Fibroblast of skin of left biceps (primary cell): ENCODE measurements at places on chromosomes 3 and 15.

- DNase-seq, result no peak
Measured at GRCh38 chr3:78875436-78875835, 892.4 kb downstream of the ROBO1 start.

DNA sequence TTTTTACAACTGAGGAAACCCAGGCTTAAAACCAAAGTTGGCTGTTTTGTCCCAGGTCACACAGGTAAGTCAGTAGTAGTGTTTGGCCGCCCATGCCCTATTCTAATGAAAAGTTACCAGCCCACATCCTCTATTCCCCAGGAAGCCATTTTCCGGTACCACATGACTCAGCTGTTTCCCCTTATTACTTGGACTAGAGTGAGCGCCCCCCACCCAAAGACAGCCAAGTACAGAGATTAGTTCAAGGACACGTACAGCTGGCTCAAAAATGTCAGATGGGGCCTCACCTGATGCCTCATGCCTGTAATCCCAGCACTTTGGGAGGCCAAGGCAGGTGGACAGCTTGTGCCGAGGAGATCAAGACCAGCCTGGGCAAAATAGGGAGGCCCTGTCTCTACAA lies 8.5 kb upstream of the KLHL6 start:
- no peak for DNase-seq

- no peak for DNase-seq
Measured at GRCh38 chr3:177105623-177106022, 91.7 kb downstream of the TBL1XR1 start.

GRCh38 chr3:157087780-157088600 lies 72.0 kb downstream of the CCNL1 start:
- DNase-seq, result no peak

GRCh38 chr15:68114840-68115239 lies 60.7 kb downstream of the PIAS1 start:
- DNase-seq, result no peak

DNA sequence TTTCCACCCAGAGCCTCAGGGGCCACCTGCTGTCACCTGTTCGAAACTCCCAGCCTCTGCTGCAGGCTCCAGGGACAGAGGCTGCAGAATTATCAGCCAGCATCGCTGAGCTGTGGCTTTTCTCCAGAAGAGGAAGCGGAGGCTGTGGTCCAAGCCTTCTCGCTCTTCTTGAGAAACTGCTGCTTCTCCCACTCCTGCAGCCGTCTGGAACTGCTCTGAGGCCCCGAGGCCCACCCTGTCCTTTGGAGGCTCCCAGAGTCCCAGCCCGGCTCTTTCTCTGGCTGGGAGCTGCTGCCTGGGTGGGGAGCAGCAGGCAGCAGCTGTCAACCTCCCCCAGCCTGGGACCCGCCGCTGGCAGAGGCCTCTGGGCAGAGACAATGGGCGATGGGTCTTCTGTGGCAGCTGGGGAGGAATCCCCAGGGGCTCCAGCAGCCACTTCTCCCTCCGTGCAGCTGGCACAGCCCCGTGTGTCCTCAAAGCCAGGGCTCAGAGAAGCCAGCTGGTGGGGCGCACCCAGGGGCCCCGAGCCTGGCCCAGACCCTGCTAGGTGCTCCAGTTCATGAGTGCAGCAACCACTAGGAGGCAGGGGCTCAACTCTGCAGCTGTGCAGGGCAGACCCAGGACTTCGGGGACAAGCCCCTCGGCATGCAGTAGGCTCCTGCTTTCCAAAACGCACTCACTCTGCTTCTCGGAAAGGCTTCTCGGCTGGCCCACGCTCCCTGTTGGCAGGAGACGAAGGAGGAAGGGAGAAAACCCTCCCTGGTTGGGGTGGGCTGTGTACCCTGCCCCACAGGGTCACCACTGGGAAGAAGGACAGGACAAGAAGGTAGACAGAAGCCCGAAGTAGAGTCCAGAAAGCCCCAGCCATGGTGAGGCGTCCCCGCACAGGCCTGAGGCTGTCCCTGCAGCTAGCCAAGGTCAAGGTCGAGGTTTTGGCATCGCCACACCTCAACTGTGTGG lies 49.9 kb upstream of the FURIN start:
- no peak for DNase-seq

GRCh38 chr3:186318135-186318534 lies 43.9 kb downstream of the DGKG start:
- DNase-seq, result no peak

DNA sequence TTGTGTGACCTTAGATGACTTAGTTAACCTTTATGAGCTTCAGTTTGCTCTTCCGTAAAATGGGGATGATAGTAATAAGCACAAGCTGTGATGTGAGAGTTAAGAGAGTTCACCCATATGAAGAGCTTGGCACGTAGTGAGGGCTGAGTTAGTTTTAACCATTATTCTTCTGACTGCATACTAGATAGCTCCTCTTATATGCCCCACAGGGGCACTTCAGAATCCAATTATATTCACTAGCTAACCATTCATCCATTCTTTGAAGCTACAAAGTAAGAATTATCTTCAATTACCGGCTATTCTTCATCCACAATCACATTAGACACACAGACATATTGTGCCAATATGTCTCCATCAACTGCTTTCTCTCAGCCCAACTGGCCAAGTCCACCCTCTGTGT lies 159.0 kb upstream of the STT3B start:
- no peak for DNase-seq

DNA sequence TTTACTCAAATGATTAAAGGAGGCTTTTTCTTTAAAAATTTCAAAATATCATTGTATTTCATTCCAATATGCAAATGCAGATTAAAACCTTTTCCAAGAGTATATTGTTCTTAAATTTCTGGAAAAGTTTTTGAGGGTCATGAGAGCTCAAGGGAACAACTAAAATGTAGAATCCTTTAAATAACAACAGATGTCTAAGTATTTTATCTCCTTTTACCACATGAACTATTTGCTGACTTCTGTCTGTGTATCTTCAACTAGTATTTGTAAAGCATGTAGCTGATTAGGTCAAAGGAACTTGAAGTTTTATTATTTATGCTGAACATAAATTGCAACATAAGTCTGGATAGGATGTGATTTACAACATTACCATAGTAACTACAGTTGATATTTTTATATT lies 402.6 kb downstream of the CNTN6 start:
- no peak for DNase-seq

DNA sequence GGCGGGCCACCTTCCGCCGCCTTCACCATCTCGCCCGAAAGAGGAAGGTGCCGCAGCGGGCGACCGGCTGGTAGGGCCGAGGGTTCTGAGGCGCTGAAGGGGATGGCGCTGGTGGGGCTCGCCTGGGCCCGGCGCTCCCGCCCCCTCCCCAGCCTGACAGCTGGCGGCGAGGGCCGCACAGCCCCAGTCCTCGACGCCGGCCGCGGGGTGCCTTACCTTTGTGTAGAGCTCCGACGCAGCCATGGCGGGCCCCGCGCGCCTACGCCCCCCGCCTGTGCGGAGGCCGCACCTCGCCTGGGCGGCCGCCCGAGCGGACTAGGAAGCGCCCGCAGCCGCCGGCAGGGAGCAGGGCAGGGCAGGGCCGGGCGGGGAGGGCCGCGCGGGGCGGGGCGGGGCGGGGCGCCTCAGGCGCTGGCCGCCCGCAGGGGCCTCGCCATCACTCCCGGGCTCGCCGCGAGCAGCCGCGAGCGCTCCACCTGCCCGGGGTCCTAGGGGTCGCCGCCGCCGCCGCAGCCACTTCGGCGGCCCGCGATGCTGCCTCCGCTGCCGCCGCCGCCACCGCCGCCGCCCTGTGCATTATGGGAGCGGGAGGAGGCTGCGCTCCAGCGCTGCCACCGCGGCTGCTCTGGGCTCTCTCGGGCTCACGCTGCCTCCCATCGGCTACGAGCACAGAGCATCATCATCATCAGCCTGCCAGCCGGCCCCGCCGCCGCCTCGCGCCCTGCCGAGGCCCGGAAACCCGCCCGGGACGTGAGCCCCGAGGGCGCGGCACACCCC lies at the start of gene MYO5A:
TSS of gene MYO5A (minus strand) at position 317 of the 777 bp plus-strand sequence. CDS start at position 243, 74 bp downstream.
- peak; percentile 26 for DNase-seq

GRCh38 chr15:31523027-31523654 lies 196.5 kb downstream of the KLF13 start:
- no peak for DNase-seq

DNA sequence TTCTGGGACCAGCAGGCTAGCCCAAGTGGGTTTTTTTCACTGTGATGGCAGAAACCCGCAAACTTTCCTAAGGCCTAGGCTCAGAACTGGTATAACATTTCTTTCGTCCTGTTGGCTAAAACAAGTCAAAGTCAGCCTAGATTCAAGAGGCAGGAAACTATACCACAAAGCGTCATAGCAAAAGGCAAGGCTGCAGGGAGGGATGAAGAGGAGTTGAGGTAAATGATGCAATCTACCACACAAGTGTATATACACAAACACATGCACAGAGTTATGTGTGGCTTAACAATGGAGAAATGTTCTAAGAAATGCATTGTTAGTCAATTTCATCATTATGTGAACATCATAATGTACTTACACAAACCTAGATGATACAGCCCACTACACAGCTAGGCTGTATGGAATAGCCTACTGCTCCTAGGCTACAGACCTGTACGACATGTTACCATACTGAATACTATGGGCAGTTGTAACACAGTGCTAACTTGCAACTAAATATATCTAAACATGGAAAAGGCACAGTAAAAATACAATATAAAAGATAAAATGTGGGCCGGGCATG lies 225.6 kb downstream of the TBL1XR1 start:
- no peak for DNase-seq

DNA sequence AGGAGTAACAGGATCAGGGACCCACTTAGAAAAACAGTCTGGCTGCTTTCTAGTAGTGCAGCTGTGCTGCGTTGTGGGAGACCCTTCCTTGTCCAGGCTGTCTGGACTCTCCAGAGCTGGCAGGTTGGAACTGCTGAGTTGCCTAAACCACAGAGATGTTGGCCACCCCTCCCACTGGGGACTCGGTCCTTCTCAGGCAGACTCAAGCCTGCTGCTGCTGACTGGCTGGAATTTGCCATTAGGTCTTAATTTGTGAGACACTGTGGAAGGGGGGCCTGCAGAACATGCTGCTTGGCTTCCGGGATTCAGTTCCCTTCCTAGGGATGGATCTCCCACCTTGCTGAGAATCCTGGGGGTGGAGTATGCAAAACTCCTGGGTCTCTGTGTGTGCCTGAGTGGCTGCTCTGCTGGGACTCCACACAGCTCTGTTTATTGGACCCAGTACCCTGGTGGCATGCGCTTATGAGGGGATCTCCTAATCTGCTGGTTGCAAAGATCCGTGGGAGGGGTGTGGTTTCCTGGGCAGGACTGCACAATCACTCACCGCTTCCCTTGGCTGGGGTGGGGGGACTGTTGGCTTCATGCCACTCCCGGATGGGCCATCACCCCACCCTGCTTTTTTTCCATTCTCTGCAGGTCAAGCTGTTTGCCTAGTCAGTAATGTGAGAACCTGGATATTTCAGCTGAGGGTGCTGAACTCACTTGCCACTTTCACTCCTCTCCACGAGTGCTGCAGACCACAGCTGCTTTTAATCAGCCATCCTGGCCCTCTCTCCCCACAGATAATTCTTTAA lies 150.5 kb downstream of the CFAP20DC start:
- no peak for DNase-seq

DNA sequence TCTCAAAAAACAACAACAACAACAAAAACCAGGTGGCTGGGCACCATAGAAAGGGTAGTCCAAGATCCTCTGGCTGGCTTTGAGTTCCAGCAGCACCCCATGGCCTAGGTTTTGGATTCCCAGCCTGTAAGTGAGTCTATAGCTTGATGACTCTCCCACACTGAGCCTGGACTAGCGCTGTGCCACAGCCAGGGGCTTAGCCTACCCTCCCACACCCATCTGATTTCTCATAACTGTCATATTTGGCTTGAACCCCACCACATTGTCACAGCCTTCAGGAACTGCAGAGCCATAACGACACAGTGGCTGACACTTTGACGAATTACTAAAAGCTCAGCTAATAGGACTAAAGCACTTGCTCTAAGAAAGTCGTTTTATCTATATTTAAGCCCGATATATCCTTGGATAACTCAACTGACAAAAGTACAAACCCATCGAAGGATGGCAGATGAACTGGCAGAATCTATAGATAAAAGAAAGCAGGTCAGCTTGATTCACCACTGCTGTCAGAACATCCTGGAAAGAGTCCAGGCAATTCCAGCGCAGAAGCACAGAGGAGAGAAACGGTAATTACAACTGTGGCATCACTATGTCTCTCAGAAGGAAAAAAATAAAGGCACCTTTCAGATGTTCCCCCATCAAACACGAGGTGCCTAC lies 62.1 kb downstream of the HOMER2 start:
- no peak for DNase-seq
